Ureter (tissue), 1 donor: ENCODE measurements at places on chromosomes 16 and 17.

GRCh38 chr16:65319621-65320231 is 197.9 kb upstream of the CDH11 start:
- no peak for DNase-seq

GRCh38 chr16:11503566-11503965 is 83.2 kb downstream of the LITAF start:
- no peak for DNase-seq

DNA sequence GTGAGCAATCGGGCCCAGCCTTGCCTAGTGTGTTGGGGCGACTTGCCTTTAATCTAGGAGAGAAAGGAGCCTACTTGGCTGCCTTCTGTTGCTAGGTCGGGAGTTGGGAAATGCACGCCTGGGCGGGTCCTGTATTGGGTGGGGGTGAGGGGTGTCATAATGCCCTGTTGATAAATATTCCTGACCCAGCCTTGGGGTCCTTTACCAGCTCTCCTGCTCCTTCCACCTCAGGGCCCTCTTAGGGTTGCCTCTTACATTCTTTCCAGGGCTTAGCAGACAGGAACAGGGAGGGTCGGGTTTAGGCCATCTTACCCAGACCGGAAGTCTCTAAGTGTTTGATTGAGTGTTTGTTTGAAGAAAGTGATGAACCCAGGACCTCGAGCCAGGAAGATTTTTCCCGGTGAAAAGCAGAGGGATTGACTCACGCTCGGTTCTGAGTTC is 112.9 kb downstream of the SEC14L1 start:
- no peak for DNase-seq

DNA sequence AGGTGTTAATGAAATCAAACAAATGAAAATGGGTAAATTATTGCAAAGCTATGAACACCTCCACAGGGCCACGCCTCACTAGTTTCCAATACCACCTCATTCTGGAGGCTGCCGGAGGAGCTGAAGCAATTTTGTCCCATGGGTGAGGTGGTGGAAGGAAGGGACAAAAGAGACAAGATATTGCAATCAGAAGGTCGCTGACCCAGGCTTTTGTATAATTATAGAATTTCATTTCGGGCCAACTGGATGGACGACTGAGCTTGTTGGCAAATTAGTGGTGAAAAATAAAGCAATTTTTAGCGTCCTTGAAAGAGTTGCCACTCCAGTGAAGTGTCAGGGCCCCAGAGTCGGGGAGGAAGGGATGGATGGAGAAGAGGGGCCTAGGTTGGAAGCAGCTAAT is 147.9 kb downstream of the CYLD start:
- DNase-seq, result peak; percentile 19

DNA sequence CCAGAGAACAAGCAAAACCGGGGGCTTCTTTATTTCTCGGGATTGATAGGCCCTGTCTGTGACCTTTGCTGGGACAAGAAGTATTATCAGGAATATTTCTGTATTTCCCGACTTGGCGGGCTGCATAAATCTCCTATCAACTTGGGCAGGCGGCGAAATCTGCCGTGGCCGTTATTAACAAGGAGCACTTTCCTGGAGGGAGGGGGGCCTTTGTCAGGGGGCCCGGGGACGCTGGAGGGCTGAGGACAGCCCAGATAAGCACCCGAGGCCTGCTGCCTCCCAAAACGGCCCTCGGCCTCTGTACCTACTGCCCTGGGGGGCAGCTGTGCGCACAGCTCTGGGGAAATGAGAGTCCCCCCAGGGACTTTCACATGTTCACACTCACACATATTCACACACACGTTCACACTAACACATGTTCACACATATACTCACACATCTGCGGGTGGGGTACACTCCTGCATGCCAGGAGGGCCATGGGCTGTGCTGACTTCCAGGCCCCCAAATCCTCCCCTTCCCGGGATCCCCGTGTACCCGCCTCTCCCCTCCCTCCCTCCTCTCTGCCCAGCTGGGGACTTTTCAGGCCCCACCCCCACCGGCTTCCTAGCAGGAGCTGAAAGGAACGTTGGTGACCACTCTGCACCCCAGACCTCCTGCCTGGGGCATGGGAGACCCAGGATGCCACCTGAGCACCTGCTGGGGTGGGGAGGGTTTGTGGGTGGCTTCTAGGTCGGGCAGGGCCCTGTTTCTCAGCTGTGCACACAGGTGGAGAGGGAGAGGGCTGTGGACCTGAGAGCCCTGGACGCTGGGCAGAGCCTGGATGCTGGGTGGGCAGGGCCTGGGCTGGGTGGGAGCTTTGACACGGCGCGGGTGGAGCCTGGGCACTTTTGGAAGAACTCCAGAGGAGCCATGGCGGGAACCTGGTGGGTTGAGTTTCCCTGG is 24.3 kb upstream of the GSE1 start:
- DNase-seq, result no peak

GRCh38 chr17:11389583-11389982 is 148.6 kb downstream of the SHISA6 start:
- no peak for DNase-seq

DNA sequence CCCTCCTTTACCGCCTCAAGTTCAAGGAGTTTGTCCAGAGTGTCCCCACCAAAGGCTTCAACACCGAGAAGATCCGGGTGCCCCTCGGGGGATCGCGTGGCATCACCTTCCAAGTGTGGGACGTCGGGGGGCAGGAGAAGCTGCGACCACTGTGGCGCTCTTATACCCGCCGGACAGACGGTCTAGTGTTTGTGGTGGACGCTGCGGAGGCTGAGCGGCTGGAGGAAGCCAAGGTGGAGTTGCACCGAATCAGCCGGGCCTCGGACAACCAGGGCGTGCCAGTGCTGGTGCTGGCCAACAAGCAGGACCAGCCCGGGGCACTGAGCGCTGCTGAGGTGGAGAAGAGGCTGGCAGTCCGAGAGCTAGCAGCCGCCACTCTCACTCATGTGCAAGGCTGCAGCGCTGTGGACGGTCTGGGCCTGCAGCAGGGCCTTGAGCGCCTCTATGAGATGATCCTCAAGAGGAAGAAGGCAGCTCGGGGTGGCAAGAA is 1.1 kb downstream of the ARL4D start:
- DNase-seq, result no peak

GRCh38 chr17:6501359-6501758 is 55.0 kb downstream of the PITPNM3 start:
- DNase-seq, result no peak

GRCh38 chr17:47009759-47010594 is 30.9 kb upstream of the RPRML start:
- DNase-seq, result no peak

DNA sequence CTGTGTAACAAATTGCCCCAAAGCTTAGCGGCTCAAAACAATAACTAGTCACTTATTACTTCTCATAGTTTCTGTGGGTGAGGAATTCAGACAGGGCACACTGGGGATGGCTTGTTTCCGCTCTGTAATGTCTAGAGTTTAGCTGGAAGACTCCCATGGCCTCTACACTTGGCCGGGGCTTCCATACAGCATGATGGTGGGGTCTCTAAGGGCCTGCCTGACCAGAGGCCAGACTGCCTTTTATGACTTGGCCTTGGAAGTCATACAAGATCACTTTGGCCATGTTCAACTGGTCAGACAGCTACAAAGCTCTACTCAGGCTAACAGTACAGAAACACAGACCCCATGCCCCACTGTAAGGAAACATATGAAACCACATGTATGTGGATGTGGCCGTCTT is 8.2 kb downstream of the GLP2R start:
- DNase-seq, result no peak

GRCh38 chr16:88524973-88525662 is 45.1 kb upstream of the ZC3H18 start:
- DNase-seq, result no peak

GRCh38 chr17:15411384-15412198 is 55.8 kb downstream of the CDRT4 start:
- no peak for DNase-seq

- DNase-seq, result no peak
Observed at GRCh38 chr16:89890200-89890599, 16.8 kb downstream of the TCF25 start.

DNA sequence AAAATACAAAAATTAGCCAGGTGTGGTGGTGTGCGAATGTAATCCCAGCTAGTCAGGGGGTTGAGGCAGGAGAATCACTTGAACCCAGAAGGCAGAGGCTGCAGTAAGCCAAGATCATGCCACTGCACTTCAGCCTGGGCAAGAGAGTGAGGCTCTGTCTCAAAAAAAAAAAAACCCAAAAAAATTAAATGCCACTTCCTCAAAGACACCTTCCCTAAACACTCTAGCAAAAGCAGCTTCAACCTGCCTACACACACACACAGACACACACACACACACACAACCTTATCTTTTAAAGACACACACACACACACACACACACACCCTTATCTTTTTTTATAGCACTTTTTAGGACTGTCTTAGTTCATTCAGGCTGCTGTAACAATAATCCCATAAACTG is 201.7 kb upstream of the PSMD7 start:
- no peak for DNase-seq

DNA sequence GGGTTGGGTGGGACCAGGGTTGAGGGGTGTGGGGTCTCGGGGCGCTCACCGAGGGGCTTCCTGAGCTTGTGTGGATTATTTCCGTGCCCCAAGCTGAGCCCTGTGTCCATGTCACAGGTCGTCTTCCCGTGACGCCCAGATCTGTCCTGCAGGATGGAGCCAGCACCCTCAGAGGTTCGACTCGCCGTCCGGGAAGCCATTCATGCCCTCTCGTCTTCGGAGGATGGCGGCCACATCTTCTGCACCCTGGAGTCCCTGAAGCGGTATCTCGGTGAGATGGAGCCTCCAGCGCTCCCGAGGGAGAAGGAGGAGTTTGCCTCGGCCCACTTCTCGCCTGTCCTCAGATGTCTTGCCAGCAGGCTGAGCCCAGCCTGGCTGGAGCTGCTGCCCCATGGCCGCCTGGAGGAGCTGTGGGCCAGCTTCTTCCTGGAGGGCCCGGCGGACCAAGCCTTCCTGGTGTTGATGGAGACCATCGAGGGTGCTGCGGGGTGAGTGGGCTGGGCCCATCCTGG is 1.0 kb downstream of the TELO2 start:
- DNase-seq, result peak; percentile 66

GRCh38 chr17:20121359-20122253 is 112.4 kb downstream of the SPECC1 start:
- peak; percentile 55 for DNase-seq

DNA sequence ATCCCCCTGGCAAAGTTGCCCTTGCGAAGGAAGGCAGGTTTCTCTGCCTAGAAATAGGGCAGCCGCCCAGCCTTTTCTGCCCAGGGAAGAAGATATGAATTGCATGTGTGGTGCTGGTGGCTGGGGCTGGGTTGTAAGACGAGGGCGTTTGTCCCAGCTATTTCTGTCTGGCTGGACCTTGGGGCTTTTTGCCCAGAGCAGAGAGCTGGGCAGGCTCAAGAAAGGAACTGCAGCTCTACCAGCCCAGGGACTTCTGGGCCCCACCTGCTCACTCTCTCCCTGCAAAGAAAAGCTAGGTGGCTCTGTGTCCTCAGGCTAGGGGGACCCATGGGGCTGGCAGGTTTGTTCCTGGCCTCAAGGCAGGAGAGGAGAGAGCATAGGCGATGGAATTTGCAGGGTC is 586 bp downstream of the CACNG1 start:
- DNase-seq, result no peak

- DNase-seq, result no peak
Observed at GRCh38 chr17:30211371-30211770, 24.1 kb downstream of the SLC6A4 start.

- DNase-seq, result no peak
Observed at GRCh38 chr16:22862046-22862445, 48.1 kb downstream of the HS3ST2 start.

GRCh38 chr17:29561554-29562517 is 5.0 kb downstream of the ABHD15 start:
- DNase-seq, result no peak

GRCh38 chr17:74520016-74520434 is 11.2 kb downstream of the CD300LB start:
- DNase-seq, result peak; percentile 42

- DNase-seq, result no peak
Observed at GRCh38 chr16:14405611-14406537, 224.2 kb downstream of the PARN start.

- DNase-seq, result no peak
Observed at GRCh38 chr17:12744298-12744697, 45.0 kb upstream of the ARHGAP44 start.

- DNase-seq, result no peak
Observed at GRCh38 chr16:66975302-66975893, 13.0 kb upstream of the CES4A start.

DNA sequence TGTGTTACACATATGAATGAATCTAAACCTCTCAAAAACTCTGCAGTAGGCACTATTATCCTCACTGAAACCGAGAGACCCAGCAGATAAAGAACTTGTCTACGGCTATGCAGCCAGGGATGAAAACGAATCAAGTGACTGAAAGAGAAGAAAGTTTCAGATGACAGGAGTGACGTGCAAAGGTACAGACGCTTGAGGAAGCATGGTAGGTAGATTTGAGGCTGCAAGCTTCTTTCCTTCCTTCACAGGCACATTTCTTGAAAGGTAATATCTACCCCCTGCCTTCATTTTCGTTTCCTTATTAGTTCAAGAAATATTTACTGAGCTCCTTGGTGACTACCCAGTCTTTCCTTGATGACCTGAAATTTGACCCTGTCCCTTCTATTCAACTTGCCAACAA is 211.5 kb upstream of the AXIN2 start:
- DNase-seq, result no peak
